Right renal cortex interstitium (tissue), 3 donors: ENCODE measurements at places on chromosomes 16 and 17.

- no peak for DNase-seq
These were observed 5.1 kb downstream of the PHAF1 start for GRCh38 chr16:67114793-67115192.

DNA sequence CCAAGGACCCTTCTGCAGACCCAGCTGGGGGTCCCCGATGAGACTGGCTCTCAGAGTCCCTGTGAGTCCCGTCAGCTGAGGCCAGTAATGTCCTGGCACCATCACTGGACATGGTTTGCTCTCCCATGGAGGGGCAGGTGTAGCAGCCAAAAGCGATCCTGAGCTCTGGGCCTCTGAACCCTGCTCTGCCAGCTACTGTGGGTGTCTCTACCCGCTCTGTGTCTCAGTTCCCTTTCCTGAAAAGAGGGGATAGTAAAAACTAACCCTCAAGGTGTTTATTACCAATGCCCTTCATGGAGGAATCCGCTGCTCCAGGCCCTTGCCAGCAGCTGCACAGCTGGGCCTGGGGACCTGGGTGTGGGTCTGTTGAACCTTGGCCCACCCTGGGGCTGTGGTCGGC, 8.8 kb downstream of the TUBB3 start:
- DNase-seq = no peak

DNA sequence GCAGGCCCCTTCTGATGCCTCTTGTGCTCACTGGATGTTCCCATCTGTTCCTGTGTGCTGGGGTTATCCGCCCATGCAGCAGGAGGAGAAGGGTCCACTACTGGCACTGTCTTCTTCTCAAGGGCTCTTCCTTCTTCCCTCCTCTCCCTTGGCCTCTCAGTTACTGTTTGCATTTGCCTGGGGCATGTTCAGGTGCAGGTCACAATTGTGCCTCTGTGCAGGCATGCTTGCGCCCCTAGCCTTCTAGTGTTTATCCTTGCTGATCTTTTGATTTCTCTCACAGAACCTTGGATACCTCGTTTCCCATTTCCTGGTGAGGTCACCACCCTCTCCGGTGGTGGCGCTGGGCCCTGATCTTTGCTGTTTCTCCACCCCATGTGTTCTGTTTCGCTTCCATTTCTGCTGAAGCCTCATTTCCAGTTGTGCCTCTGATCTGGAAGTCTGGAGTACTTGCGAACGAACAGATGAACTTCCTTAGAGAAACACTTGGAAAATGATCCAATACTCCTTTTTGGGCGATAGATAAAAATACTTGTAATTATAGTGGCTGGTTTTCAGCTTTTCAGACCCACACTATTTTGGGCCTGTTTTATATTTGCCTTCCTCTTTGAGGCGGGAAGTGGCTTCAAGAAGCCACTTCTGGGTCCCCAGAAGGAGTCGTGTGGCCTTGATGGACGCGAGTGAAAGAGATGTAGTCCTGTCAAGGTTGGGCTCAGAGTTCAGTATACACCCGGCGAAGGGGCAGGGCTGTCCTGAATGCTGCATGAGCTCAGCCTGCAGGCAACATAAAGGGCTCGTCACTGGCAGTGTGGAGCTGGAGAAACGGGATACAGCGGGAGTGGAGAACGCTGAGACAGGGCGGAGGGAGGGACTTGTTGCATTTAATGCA, 312.9 kb downstream of the SNX29 start:
- DNase-seq = peak; percentile 33

DNA sequence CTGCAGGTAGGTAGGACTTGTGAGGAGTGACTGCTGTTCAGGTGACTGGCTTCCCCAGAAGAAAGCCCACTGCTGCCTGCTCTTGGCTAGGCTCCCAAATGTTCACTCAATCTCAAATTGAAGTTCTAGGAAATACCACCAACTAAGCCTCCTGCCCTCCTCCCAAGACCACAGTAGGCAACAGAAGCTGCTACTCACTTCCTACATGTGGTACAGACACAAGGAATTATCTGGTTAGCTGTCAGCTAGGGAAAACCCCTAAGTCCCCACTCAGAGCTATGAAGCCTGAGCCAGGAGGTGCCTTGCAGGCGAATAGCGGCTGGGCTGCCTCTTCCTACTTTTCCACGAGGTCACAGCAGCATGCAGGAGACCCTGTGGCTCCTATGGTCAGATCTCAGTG, 4.9 kb downstream of the FBXO39 start:
- no peak for DNase-seq

- no peak for DNase-seq
These were observed 101.8 kb downstream of the SALL1 start for GRCh38 chr16:51049276-51049675.

GRCh38 chr16:80263181-80263823, 277.5 kb upstream of the DYNLRB2 start:
- DNase-seq = no peak

GRCh38 chr17:43671031-43671692, 9.4 kb upstream of the MEOX1 start:
- DNase-seq = no peak

- no peak for DNase-seq
These were observed 234.4 kb downstream of the WWOX start for GRCh38 chr16:78333808-78334207.

- no peak for DNase-seq
These were observed 91.4 kb downstream of the CACNG3 start for GRCh38 chr16:24347556-24347955.

DNA sequence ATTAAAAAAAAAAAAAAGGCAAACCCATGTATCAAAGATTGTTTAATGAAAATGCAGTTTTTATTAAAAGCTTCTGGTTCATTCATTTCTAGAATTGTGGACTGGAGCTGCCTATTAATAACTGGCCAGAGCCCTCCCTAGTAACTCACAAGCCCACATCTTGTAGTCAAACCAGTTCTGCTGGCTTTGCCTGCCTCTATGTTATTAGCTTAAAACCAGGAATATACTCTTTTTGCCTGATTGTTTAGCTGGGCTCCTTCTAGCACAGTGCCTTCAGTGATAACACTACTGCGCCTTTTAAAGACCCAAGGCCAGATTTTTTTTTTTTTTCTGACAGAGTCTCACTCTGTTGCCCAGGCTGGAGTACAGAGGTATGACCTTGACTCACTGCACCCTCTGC, 26.0 kb downstream of the TAC4 start:
- no peak for DNase-seq

GRCh38 chr16:4261557-4262172, 11.2 kb downstream of the TFAP4 start:
- no peak for DNase-seq

DNA sequence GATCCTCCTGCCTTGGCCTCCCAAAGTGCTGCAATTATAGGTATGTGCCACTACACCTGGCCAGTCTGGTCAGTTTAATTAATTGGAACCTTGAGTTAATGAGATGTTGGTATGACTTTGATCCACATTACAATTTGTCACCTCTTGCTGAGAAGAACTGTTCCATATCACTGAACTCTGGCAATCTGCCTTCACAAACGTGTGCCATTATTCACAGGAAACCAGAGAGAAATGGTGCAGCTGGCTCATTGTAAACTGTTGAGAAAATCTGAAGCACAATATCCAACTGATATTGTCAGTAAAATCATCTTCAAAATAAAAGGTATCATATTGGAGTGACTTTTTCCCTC, 39.3 kb upstream of the YPEL2 start:
- no peak for DNase-seq

DNA sequence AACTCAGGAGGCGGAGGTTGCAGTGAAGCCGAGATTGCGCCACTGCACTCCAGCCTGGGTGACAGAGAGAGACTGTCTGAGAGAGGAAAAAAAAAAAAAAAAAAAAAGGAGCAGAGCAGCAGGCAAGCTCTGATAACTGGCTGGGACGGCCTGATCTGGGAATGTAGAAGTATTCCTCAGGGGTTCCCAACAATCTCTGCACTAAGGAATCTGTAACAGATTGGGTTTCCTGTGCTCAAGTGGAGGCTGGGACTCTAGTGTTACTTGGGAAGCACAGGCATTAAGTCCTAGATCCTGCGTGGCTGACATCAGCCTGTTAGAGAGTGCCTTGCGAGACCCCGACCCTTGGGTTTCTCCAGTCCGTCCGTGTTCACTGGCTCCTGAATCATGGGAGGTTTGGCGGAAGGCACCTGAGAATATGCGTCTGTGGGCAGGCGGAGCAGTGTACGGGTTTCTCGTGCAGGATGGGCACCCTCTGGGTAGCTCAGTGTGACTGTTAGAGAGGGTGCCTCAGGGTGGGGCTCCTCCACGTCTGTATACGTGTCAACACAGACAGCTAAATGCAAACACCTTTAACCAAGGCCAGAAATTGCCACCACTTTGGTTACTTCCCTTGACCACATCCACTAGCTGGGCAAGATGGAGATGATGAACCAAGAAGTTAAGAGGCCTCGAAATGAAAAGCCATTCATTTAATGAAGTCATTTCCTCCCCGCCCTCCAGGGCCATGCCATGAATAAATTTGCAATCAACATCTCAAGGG, 174.9 kb upstream of the RPL38 start:
- no peak for DNase-seq

GRCh38 chr16:86831366-86831765, 253.0 kb downstream of the FOXL1 start:
- no peak for DNase-seq
